Foreskin keratinocyte (primary cell): ENCODE measurements at places on chromosomes 12 and 14.

DNA sequence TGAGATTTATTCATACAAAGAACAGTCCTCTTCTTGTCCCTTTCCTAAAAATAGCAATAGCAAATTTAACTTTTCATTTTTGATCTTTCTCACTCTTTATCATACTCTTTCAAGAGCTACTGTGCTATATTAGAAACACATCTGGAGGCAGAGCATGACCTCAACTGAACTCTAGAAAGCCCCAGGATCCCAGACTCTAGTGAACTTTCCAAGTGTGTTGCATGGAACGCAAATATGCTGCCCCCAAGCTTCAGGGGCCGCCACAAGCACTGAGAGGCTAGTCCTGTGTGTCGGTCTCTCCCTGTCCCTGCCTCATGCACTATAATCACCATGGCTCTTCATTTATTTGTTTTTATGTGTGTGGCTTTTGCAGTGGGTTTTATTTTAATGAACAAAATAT lies 38.7 kb upstream of the ZNF641 start:
- DNase-seq, result no peak

GRCh38 chr14:31939934-31940333 lies 137.2 kb upstream of the ARHGAP5 start:
- no peak for DNase-seq

DNA sequence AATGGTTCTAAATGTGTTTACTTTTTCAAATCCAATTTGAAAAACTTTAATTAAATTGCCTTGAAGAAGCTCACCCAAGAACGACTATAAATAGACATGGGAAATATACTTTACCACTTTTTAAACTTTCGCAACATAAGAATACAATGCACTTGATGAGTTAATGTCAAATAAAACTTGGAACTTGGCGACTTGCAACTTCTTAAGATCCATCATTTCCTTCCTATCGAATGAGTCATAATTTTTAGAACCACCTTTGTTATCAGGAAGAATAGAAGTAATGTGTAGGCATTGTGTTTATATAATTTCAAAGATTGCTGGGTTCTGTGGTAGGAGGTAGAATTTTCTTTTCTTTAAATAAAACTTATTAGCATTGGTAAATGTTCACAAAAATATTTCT lies 1417.4 kb upstream of the FLRT2 start:
- DNase-seq, result no peak

GRCh38 chr14:36829547-36829946 lies 167.9 kb downstream of the PAX9 start:
- DNase-seq, result no peak

DNA sequence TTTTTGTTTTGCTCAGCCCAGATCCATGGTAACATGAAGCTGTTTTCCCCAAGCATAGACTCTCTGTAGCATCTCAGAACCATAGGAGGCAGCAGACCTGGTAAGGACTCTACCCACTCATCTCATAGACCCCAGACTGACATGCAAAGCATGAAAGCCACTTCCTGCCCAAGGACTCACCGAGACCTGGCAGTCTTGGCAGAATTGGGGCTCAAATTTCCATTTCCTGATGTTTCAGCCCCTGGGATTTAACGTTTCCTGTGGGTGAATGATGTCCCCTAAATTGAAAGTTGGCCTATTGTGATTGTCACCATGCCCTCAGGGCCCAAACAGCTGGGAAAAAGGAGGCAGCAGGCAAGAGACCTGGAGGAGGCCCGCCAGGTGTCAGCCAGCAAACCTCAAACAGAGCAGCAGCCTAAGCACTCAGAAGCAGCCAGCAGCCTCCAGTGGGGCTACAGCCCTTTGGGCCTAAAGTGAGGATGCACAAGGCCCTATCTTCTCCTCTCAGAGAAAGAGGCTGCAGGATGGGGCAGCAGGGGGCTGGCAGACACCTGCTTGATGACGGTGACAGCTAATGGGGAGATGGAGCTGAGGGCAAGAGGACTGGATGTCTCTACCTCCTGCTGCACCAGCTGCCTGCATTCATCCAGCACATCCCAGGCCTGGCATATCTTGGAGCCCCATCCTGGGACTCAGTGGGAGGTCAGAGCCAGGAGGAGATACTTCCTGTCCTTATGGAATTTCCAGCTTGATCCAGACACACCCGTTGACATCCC lies 8.5 kb downstream of the KRT85 start:
- DNase-seq, result no peak

DNA sequence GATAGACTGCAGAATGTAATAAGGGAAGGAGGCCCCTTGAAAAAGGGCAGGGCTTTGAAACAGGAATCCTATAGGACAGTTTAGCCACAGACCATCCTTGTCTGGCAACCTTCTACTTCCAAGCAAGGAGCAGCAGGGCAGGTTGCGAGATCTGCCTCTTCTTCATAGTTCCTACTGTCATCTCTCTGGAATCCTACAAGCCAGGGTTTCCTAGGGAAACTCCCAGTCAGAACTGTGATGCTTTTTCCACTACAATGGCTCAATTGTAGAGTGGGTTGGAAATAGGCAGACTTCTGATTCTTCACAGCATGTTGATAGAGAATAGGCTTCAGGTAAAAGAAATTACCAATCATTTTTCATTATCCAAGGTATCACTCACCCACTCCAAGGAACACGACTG lies 186.3 kb downstream of the DACT1 start:
- DNase-seq, result peak; percentile 70

DNA sequence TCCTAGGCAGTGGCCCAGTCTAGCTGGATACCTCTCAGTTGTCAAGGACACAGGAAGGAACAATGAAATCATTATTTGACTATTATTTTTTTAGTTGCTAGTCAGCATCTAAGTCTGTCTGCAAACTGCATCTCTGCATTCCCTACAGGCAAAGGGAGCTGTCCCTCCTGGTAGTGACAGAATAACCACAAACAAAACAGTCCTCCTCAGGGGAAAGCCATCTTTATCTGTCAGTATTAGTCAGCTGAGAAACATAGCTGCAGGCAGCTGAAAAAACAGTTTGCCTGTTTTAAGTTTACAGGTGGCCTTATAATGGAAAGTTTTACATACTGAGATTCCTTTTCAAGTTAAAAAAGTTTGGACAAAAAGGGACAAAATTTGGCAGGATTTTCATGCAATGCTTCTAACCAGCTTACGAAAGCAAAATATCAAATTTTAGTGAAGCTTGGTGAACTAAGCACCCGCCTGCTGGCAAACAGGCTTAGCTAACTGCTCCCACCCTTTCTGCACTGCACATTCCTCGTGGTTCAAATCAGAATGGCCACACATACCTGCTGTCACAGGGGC lies 29.5 kb downstream of the SLC25A21 start:
- DNase-seq, result peak; percentile 54

DNA sequence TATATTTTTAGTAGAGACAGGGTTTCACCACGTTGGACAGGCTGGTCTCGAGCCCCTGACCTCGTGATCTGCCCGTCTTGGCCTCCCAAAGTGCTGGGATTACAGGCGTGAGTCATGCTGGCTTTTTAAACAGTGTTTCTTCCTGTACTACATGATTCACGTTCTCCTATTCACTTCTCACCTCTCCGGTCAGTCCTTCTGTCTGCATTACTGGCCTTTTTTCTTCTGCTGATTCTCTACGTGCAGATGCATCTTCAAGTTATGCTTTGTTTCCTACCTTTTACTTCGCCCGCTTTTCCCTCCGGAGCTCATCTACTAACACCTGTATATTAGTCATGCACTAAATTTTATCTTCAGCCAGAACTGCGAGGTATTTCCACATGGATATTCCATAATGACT lies 296.2 kb upstream of the FLRT2 start:
- DNase-seq, result peak; percentile 80

GRCh38 chr12:113050795-113051194 lies 5.7 kb upstream of the DTX1 start:
- DNase-seq, result no peak

DNA sequence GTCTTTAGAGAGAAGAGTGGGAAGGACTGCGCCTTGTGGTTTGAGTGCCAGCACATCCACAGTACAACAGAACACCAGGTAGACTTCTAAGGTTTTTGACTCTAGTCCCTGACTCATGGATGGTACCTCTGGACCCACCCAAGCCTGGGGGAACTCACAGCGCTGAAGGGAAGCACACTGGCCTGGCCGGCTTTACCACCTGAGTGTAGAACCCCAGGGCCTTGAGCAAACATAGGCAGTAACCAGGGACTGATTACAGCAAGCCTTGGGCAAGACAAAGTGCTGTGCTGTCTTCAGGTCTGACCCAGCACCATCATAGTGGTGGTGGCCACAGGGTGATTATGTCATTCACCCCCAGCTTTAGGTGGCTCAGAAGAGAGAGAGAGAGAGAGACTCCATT lies 17.2 kb downstream of the EML5 start:
- peak; percentile 79 for DNase-seq

DNA sequence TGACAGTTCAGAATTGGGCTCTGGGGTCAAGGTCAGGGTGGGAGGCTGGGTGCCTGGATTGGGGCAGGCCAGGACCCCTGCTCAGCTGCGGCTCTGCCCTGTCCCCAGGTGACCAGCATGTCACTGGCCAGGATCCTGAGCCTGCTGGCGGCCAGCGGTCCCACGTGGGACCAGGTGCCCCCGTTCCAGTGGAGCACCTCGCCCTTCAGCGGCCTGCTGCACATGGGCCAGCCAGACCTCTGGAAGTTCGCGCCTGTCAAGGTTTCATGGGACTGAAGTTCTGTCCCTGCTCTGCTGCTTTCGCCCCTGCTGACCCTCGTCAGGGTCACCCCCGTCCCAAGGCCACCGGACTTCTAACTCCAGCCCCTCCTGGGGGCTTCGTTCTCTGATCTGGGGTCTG lies 15.3 kb downstream of the SDS start:
- no peak for DNase-seq

DNA sequence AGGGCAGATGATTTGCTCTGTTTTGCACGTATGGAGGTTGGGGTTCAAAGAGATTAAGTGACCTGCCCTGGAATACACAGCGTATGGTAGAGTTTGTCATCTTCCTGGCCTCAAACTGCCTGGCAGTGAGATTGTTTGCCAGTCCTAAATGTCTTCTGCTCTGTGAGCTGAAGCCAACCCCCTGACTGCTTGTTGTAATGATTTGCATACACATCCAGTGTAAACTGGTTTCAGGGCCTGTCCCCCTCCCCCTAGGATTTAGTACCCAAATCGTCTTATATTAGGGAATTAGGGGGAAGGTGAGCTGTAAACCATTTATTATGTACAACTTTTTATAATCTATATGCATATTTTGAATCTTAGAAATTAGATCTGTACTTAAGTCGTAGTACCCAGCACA lies 38.4 kb downstream of the AKAP3 start:
- DNase-seq, result no peak

GRCh38 chr14:32710231-32710671 lies 228.4 kb upstream of the NPAS3 start:
- no peak for DNase-seq

DNA sequence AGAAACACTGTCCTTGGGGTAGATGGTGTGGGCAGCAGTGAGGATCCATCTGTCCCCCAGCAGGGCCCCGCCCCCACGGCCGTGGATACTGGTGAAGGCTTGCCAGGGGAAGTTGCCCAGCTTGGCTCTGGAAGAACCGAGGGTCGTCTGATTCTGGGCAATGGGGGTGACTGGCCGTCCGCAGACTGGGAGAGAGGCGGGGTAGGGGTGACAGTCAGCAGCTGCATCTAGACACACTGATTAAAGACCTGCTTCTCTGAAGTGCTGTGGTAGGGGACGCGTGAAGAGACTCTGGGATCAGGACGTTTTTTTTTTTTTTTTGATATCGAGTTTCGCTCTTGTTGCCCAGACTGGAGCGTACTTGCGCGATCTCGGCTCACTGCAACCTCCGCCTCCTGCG lies 4.7 kb upstream of the C1R start:
- no peak for DNase-seq

GRCh38 chr12:53313996-53314395 lies 7.4 kb downstream of the AAAS start:
- DNase-seq, result no peak

DNA sequence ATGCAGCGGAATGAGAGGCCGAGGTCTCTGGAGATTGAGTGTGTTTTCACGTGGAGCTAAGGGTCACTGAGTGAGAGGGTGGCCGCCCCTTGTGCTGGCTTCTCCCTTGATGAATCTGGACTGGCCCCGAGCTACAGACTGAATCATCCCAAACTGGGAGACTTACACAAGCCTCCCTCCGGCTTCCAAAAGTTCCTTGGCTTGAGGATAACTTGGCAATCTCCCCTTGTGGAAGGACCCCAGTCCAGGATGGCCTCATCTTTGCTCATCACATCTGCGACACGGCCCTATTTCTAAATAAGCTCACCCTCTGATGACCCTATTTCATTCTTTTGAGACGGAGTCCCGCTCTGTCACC lies 41.5 kb upstream of the FBRSL1 start:
- no peak for DNase-seq

DNA sequence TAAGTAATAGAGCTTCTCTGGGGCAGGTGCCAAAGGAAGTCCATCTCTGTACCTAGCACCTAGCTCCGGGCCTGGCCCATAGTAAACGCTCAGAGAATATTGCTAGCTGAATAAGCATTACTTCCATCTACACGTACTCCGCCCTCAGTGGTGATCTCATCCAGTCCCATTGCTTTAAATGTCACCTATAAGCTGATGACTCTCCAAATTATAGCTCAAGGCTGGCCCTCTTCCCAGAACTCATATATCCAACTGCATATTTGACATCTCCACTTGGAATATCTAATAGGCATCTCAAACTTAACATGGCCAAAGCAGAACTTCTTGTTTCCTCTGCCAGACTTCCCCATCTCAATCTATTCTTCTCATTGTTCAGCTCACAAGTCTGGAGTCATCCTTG lies 6.9 kb upstream of the DYNLL1 start:
- DNase-seq, result no peak

DNA sequence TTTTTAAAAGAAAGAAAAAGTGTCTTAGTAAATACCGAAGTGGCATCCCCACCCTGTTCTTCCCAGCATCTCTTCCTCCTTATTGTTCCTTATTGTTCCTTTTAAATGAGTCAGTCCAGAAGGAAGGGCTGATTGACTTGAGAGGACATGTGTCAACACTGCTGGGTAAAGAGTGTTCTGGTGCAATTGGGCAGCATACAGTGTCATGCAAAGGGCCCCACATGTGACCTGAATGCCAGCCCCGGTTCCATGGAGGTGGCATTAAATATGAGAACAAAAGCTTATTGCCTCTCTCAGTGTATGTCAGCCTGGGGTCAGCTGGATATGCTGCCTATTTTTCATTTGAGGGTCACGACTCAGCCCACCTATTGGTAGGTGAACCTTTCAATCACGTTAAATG lies 58.9 kb upstream of the RIC8B start:
- peak; percentile 6 for DNase-seq

DNA sequence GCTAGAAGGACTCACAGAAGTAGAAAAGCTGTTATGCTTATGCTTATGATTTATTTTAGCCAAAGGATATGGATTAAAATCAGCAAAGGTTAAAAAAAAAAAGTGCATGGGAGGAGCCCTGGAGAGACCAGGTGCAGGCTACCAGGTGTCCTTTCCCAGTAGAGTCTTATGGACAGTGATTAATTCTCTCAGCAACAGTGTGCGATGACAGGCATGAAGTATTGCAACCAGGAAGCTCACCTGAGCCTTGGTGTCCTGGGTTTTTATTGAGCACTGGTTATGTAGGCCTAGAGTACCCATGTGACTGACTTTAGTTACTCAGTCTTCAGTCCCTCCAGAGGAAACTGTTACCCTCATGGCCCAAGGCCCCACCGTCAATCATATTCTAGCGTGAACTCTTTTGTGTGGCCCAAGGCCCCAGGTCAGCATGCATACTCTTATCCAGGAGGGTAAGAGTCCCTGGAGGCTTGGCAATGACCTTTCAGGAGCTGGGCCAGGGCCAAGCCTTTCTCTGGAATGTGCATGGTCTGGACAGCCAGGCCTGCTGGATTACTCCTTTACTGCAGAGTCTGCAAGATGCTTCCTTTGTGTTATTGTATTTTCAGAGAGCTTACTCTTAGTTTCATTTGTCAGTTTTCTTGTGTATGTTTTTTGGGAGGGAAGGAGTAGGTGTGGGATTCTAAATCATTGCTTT lies 69.6 kb upstream of the RD3L start:
- no peak for DNase-seq

- peak; percentile 59 for DNase-seq
Measured at GRCh38 chr12:59927032-59927431, 331.2 kb downstream of the SLC16A7 start.
